GM03348 (cell line): ENCODE measurements at places on chromosomes 2 and 18.

DNA sequence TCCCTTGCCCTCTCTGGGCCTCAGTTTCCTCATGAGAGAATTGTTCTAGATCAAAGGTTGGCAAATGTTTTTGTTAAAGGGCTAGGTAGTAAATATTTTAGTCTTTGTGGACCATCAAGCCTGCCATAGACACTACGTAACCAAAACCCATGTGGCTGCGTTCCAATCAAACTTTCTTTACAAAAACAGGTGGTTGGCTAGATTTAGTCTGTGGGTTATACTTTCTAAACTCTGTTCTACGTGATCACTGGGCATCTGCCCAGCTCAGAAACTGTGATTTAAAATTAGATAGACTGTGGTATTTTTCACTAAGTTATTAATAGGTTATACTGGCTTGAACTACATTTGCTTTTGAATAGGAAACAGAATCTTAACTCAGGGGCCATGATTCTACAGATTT, 149.8 kb upstream of the DCC start:
- DNase-seq: no peak

DNA sequence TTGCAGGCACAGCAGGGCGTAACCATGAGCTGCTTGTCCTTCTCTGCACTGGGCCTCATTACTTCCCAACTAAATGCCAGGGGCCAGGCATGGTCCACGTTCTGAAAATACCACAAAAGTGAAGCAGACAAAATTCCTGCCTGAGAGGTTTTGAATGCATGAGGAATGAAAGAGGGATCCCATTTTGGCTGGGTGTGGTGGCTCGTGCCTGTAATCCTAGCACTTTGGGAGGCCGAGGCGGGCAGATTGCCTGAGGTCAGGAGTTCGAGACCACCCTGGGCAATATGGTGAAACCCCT, 139.5 kb downstream of the MBP start:
- no peak for DNase-seq

- DNase-seq: no peak
Observed at GRCh38 chr2:31457651-31458050, 43.1 kb upstream of the XDH start.

GRCh38 chr2:34474646-34475045, 875.5 kb upstream of the FAM98A start:
- DNase-seq: no peak

DNA sequence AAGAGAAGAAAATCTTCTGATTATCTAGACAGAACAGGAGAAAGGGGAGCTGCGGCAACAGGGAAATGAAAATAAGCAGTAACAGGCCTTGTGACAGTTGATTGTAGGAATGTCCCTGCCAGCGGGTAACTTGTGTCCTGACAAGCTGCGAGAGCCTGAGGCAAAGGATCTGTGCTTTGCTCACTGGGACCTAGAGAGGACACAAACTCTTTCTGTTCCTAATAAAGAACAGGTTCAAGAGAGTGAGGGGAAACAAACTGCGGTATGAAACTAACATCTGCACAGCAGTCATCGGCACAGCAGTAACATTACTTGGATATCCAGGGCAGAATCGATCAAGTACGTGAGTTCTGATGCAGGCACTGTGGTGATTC, 103.7 kb upstream of the THOC1 start:
- no peak for DNase-seq

GRCh38 chr2:158729451-158729850, 65.7 kb upstream of the DAPL1 start:
- DNase-seq: no peak

GRCh38 chr2:238790833-238791230, 57.1 kb upstream of the TWIST2 start:
- peak; percentile 63 for DNase-seq

- DNase-seq: no peak
Observed at GRCh38 chr2:209094221-209094620, 329.6 kb upstream of the MAP2 start.

GRCh38 chr2:169743549-169743948, 9.9 kb downstream of the KLHL23 start:
- no peak for DNase-seq

GRCh38 chr2:200839513-200839912, 24.9 kb downstream of the CLK1 start:
- no peak for DNase-seq

DNA sequence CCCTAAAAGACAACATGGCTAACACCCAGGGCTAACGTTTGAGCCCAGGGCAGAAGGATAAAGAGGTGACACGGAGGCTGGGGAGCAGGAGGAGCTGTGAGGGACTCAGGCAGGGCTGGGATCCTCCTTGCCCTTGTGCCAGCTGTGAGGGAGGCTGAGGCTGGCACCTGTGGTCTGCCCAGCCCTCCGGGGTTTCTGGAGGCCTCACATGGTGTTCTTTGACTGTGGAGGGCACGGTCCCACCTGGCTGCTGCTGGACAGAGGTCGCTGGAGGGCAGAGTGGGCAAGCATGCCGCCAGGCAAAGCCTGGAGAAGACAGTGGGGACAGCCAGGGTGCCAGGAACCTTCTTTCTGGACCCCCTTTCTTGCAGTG, 26.8 kb upstream of the CNNM3 start:
- no peak for DNase-seq

DNA sequence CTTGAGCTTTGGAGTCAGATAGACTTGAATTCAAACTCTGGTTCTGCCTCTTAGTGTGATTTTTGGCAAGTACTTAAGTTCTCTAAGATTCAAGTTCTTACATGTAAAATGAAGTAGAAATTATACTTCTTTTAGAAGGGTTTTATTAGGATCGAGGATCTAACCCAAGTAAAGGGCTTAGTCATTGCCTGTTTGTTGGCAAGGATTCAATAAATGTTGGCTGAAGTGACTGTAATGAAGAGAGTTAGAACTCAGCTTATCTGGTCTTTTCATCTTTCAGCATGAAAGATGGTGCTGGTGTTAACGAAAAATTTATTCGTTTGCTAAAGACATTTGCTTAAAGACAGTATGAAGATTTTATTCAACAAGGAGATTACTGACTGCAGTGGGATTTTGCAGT, 315.9 kb upstream of the THUMPD2 start:
- DNase-seq: peak; percentile 17

- no peak for DNase-seq
Observed at GRCh38 chr2:44722026-44722625, 219.4 kb upstream of the SIX3 start.

GRCh38 chr2:204441316-204441715, 104.0 kb upstream of the PARD3B start:
- DNase-seq: no peak

- DNase-seq: no peak
Observed at GRCh38 chr2:61262699-61263098, 100.7 kb downstream of the C2orf74 start.

DNA sequence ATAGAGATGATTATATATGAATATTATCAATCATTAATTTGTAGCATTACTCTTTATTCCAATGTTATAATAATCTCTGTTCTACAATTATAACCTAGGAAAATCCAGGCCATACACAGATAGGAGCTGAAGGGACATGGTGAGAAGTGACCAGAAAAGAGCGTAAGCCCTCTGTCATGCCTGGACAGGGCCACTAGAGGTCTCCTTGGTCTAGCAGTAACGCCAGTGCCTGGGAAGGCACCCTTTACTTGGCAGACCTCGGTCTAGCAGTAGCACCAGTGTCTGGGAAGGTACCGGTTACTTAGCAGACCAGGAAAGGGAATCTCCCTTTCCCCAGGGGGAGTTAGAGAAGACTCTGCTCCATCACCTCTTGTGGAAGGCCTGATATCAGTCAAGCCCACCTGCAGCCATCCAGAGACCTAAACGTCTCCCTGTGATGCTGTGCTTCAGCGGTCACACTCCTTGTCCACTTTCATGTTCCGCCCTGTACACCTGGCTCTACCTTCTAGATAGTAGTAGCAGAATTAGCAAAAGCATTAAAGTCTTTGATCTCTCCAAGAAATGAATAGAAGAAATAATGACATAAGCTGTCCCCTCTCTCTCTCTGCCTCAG, 447.5 kb upstream of the FSIP2 start:
- DNase-seq: no peak

DNA sequence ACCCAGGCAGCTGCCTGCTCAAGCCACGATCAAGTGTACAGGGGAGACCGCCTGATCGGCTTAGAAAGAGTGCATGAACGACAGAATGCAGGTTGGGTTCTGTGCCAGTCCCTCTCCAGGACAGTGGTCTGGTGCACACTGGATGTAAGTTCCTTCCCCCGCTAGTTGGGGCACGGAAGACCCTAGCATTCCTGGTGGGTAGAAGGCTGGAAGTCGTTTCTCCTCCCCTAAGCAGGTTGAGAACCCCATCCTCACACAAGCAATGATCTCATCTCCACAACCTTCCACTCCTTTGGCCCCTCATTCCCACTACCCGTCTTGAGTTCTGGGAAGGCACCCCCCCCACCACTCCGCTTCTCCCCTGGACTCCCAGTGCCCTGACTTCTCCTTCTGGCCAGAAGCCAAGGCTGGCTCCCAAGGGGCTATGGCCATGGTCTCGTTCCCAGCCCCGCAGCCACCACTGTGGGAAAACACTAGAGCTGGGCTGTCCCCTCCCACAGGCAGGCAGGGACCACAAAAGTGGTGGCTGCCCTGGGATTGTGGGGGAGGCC, 1.4 kb upstream of the ANKRD39 start:
- DNase-seq: no peak

DNA sequence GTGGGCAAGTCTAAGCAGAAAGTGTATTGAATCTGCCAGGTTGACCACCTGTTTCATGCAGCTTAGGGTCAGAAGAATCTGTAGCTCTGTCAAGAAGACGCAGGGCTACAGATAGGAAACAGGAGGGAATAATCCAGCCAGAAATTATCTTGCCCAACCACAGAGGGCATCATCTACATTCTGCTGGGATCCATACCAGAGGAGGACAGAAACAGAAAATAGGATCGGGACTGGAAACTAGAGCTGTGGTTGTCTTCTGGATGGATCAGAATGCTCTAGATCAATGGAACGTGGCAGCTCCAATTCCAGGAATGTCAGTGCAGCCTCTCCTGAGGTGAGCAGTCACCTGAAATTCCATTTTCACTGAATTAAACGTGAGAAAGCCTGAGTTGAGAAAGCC, 3.6 kb downstream of the SPATA3 start:
- DNase-seq: no peak

DNA sequence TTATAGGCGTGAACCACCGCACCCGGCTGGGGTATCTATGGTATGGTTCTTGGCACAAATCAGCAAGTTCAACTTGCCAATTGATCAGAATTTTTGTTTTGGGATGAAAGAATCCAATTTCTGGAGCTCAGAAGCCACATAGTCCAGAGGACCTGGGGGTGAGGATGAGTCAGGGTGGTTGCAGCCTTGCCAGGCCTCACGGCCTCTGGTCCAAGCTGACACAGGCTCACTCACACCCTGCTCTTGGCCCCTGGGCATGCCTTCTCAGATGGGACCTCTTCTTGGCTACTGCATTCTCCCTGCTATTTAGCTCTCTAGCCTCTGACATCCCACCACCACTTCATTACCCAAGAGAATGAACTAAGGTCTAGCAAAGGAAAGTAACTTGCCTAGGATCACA, 16.3 kb downstream of the CAPG start:
- DNase-seq: peak; percentile 83

GRCh38 chr18:55833543-55833942, 245.6 kb upstream of the TCF4 start:
- peak; percentile 89 for DNase-seq

DNA sequence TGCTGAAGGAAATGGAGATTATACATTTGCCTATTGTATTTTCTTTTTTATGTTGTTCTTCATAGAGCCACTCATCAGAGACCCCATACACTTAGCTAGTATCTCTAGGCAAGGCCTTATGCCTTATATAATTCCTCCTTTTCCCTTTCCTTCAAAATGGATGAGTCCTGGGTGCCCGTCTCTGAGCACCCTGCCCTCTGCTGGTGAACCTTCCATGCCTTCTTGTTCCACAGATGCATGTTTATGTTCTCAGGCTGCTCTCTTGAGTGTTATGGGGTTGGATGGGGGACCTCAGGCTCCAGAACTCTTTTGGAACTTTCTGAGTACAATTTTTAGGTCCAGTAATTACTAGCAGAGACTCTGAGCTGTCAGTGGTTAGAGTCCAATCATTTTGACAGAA, 368.6 kb upstream of the SPRED2 start:
- DNase-seq: peak; percentile 34

GRCh38 chr2:9488583-9489547, 14.5 kb downstream of the IAH1 start:
- DNase-seq: peak; percentile 63

GRCh38 chr18:69557282-69557681, 156.6 kb downstream of the DOK6 start:
- no peak for DNase-seq

DNA sequence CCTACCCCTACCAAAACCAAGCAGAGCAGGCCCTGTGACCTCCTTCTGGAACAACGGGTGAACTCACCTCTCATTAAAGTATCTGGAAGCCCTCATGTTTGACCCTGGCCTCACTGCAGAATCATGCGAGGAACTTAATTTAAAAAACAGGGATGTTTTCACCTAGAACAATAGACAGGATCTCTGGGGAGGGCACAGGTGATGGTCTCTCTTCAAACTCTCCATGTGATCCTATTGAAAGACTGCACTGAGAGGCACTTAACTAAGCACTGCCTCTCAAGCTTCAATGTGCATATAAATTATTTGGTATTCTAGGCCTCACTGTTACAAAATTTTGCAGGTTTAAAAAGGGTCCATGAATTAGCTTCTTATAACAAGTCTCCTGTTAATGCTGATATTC, 7.5 kb downstream of the ZNF519 start:
- DNase-seq: no peak

DNA sequence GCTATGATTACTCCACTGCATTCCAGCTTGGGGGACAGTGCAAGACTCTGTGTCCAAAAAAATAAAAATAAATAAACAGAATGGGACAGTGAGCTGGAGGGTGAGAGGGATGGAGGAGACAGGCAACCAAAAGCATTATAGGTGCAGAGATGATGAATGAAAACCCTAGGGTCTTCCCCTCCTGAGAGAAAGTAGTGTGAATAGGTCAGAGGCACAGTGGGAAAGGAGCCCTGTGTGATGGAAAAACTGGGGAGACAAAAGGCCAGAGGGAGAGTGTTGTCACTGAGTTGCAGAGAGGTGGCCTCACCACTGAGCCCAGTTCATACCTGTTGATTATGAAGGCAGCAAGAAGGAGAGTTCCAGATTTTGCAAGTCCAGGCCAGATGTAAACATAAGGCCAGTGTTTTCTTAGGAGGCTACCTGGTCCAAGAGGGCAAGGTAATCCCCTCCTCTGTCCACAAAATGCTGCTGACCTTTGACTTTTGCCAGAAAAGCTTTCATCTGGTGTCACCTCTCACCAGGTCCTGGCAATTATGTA, 17.6 kb upstream of the AGFG1 start:
- DNase-seq: no peak

DNA sequence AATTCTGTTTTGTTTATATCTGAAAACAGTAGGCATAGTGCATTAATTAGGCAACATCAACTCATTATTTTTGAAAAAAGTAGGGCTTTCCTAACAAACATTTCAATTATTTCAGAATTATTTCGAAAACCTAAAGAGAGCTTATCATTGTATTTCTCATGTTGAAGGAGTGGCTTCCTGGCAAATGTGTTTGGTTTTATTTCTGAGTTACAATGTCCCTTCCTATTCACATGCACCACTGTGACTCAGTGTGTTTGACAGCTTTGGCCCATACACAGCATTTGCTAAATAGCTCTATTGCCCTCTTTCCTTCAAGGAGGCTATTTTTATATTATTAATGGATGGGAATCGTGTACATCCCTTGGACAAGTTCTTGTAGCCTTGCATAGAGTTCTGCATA, 205.9 kb downstream of the PTGR3 start:
- no peak for DNase-seq

GRCh38 chr2:157837851-157838441, 38.2 kb downstream of the ACVR1 start:
- peak; percentile 43 for DNase-seq
